ENCODE measurements at places on chromosomes 2 and 18.

- DNase-seq: no peak
These were observed 31.3 kb downstream of the COLEC12 start for GRCh38 chr18:468955-469790.

GRCh38 chr18:59718108-59718463, 20.9 kb upstream of the CCBE1 start:
- DNase-seq: no peak

DNA sequence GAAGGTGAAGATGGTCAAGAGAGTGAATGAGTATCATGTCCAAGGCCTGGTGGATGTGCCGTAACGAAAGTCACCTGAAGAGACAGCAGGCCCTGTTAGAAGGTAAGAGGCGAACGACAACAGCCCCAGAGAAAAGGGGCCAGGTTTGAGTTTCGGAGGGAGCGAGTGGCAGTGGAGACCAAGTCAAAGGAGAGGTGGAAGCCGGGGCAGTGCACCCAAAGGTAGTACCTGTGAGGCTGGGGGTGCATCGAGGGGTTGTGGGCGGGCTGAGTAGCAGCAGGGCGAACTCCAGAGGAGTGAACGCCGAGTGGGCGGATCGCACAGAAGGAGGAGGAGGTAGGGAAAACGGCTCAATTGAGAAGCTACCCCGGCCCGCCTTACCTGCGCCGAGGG, 358 bp downstream of the USP37 start:
- no peak for DNase-seq

GRCh38 chr2:61784643-61785042, 69.2 kb downstream of the FAM161A start:
- no peak for DNase-seq

DNA sequence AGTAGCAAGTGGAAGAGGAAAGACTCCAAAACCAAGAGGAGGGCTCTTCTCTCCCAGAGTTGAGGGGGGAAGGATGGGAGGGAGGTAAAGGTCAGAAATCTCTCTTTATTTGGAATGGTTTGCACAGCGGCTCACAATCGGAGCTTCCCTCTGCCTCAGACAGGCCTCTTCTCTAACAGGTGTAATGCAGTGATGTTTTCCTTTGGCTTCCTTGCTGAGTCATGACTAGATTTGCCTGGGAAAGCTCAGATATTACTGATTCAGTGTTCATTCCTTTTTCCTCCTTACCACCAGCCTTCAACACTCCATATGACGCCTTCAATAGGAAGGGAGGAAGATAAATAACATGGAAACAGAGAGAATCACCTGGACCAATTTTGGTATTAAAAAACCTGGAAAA, 136.6 kb downstream of the RNF152 start:
- no peak for DNase-seq

DNA sequence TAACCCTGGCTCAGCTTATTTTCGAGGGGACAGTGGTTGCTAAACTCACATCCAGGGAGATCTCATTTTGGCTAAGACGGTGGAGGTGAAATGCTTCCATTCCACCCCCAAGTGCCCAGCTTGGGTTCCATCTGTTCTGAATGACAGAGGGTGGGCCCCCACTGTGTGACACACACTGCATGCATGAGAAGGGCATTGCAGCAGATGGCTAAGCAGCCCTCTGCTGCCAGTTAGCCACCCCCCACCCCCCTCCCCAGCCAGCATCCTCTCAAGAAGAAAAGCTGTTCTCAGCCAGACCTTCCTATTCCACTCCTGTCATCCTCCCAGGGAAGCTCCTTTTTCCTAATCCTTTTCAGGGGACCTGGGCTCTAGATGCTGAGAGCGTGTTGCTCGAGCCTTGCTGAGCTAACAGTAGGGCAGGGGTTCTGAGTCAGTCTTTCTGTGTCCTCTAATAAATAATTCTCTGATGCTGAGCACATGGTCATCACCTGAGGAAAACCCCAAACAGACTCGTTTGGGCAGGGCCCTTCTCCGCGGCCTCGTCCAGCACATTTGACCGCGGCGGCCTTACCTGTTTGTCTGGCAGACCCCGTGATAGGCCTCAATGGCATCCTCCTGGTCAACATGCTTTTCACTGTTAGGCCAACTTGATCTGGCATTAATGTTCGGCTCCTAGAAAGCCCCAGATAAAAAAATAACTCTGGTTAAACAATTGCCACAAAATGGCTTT, 49.5 kb upstream of the ACAA2 start:
- no peak for DNase-seq

GRCh38 chr2:234395891-234396420, 100.9 kb downstream of the ARL4C start:
- no peak for DNase-seq

DNA sequence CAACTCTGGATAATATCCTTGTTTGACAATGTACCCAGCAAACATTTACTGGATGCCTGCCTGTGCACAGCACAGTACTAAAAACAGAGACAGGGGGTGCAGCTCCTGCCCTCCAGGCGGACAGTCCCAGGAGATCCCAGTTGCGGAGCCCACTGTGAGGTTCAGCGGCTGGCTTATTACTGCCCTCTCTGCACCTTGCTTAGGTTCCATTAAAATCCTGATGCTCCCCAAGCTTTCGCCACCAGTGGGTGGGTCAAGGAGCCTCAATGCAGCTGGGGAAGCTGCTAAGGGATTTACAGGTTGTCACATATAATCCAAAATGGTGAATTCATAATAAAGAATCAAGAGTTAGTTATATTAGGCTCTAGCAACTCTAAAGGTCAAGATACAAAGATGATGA, 38.3 kb downstream of the CRACDL start:
- no peak for DNase-seq

- DNase-seq: no peak
These were observed 15.5 kb downstream of the KCNIP3 start for GRCh38 chr2:95312543-95313201.

DNA sequence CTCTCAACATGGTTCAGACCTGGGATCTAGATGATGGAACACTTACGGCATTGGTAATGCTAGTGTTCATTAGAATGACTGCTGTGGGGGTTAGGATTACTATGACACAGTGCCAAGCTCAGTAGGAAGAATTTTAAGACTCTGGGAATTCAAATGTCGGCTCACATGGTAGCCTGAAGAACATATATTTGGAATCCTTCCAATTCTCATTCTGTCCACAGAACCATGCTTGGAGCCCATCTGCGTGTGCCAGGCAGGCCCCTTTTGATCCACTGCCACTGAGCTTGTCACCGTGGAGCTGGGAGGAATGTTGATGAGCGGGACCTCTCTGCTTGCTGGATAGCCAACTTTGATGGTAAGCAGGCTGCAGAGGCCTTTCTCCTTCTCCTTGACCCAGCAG, 322.0 kb upstream of the SOX11 start:
- no peak for DNase-seq

- no peak for DNase-seq
These were observed 111.1 kb upstream of the SPOPL start for GRCh38 chr2:138390316-138390945.

DNA sequence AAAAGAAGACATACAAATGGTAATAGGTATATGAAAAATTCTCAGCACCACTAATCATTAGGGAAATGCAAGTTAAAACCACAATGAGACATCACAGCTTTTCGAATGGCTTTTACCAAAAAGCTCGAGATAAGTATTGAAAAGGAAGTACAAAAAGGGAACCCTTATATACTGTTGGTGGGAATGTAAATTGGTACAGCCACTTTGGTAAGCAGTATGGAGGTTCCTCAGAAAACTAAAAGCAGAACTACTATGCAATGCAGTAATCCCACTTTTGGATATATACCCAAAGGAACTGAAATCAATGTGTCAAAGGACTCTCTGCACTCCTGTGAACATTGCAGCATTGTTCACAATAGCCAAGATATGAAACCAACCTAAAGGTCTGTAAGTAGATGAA, 107.5 kb upstream of the SPATS2L start:
- no peak for DNase-seq

GRCh38 chr2:20115374-20115773, 63.9 kb upstream of the LAPTM4A start:
- DNase-seq: no peak

DNA sequence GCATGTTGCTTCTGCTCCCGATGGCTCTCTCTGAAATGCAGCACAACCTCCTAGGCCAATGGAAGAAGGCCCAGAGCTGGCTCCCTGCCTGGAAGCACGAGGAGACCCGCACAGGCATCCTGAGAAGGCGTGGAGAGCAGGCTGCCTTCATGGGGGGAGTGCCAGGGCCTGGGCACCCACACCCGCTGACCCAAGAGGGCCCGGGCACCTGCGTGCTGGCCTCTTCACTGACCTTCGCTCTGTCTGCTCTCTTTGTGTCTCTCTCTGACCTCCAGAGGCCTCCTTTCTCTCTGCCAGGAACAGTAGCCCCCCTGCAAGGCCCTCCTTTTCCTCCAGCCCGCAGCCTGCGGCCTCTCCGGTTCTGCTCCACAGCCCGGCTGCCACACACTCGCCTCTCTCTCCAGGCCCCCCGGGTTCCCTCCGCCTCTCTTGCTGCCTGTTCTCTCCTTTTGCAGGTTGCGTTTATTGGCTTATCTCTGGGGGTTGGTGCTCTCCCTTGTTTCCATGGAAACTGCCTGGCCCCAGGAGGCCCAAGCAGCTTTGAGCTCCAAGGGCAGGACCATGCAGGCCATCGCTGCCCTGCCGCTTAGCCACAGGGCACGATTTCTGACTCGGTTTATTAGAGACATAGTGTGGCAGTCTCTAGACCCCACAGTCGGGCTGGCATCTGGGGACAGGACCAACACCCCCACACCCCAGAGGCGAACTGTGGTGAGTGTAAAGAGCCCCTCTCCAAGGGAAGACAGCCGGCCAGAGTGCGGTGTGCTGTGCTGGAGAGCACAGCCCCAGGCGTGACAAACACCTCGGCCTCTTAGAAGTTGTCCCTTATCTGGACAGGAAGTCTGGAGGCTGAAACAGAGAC, 1.7 kb downstream of the MZT2B start:
- DNase-seq: no peak

DNA sequence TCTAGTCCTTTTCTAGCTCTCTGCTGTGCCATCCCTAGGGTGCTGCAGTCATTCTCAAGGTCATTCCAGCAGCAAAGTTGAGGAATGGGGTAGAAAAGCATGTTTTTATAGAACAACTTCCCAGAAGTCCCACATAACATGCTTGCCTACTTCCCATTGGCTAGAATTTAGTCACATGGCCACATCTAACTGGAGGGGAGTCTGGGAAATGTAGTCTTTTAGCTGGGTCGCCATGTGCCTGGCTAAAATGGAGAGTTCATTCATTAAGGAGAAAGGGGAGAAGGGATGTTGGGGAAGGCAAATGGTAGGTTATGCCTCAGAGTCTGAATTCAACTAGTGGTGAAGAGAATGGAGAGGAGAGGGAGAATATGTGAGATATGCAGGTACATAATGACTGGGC, 85.7 kb downstream of the SLC4A3 start:
- no peak for DNase-seq

DNA sequence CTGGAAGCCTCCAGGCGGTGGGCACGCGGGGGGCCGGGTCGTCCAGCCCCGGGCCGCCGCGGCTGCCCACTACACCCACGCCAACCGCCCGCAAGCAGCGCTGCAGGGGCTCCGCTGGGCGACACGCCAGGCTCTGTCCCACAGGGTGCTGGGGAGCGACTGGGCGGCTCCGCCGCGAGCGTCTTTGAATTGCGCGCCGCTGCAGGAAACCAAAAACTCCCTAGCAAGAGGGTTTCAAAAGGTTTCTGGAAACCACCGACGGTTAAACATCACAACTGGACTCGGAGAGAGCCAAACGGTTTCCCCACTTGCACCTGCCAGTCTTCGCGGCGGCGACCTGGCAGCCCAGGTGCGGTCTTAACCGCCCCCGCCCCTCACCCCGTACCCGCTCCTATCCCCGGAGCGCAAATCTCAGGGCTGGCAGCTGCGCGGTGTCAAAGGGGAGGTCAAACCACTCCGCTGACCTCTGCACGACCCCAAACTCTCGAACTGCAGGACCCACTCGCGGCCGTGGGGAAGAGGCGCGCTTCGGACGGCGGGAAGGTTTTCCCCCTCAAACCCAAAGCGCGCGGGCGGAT, 1.0 kb downstream of the CXCR4 start:
- no peak for DNase-seq

DNA sequence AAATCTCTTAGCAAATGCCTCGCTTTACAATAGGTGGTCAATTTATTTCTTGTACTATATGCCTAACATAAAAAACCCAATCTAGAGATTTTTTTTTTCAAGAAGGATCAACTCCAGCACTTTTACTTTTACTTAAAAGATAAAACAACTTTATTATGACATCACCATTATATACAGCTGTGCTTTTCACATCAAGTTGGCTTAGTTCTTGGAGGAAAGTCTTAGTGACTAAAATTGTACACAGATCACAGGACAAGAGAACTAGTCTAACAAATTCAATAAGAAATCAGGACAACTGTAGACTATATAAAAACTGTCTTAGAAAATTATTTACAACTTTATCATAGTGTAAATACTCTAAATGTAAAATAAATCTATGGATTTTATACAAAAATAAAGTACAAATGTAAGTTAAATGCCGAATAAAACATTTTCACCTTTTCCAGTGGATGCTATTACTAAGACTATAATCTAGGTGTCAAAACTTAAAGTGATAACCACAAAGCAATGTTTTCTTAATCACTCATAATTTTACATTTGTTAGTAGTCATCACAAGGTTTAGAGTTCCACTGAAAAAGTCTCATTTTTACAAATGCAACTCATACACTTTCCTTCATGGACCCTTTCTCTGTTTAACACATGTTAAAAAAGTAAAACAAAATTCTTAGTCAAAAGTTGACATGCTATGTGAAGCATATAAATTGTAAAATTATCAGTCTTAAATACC, 5.4 kb upstream of the CD302 start:
- DNase-seq: no peak

- no peak for DNase-seq
These were observed 38.4 kb upstream of the PAPOLG start for GRCh38 chr2:60717691-60718090.

- no peak for DNase-seq
These were observed 4.8 kb upstream of the STAT4 start for GRCh38 chr2:191155608-191156071.

GRCh38 chr2:172962824-172963223, 112.8 kb upstream of the MAP3K20 start:
- no peak for DNase-seq

GRCh38 chr2:44546459-44547127, 184.8 kb downstream of the CAMKMT start:
- no peak for DNase-seq

- DNase-seq: no peak
These were observed 22.3 kb downstream of the RNF125 start for GRCh38 chr18:32040936-32041335.

- no peak for DNase-seq
These were observed 147.9 kb downstream of the DOCK10 start for GRCh38 chr2:224894356-224894755.

DNA sequence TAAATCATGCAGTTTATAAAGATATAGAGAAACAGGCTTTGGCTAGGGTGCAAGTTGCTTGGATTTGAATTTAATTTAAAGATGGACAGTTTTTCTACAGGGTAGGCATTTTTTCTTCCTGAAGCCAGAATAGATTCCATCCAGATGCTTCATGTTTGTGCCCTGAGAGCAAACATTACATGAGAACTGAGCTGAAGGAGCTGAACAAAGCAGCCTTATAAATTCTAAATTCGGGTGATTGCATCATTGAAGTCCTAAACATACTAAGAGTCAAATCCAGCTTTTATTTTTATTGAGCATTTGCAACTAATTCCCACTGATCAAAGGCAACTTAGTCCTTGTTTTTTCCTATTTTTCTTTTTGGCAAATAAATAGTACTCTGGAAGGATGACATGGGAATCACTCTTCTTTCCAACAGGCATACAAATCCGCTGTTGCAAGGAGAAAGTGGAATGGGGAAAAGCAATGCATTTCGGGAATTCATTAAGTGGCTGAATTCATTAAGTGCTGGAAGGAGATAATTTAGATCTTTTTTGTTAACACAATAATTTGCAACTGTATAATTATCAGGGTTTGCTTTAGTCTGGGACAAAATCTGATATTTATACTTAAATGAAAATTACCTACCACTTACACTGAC, 828.0 kb downstream of the SLC4A3 start:
- no peak for DNase-seq

Data from stimulated activated CD8-positive, alpha-beta memory T cell treated with anti-CD3 and anti-CD28 coated beads, Interleukin-2, amount 100 ng/mL, for 1 hour (primary cell).